ENCODE measurements at places on chromosomes 7 and 10.

DNA sequence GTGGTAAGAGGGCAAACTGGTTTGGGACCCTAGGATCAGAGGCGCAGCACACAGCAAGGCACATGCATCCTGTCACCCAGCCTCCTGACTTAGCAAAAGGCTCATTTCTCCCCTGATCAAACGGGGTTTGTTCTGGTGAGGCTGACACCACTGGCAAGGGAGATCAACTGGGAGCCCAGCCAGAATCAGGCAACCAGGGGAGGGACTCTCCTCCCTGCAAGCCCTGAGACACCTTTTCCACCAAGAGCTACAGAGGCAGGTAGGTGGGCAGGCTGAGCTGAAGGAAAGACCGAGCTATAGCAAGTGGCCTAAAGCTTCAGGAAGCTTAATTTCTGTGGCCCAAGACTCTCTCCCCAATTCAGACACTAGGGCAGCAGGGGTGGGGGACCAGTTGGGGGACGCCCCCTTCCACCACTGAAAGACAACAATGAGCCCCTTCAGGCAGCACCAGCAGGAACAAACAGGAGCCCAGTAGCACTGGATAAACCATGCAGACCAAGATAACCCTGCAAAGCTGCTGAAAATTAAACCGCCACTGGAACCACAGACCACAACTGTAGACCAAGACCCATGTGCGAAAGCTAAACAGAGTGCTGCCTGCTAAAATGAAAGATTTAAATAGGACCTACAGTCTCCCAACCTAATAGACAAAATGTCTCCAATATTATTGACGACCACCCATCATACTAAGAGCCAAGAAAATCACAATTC, 27.1 kb upstream of the SAR1A start:
- no peak for DNase-seq

GRCh38 chr10:97607095-97607636, 17.6 kb downstream of the C10orf62 start:
- no peak for DNase-seq

DNA sequence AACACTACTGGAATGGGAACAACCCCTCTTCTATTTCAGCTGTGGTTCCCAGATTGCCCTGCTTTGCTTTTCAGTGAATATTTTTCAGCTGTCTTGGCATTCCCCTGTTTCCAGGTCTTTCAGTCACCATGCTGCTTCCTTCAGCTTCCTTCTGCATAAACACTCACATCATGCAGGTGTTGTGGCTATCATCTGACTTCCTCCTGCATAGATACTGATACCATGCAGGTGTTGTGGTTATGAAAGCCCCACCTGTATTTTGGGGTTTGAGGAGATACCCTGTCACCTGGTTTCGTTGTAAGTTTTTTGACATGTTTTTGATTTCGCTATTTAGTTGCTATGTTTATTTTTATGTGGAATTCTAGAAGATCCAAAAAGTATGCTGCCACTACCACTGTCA, 71.5 kb downstream of the SLC35B4 start:
- no peak for DNase-seq

DNA sequence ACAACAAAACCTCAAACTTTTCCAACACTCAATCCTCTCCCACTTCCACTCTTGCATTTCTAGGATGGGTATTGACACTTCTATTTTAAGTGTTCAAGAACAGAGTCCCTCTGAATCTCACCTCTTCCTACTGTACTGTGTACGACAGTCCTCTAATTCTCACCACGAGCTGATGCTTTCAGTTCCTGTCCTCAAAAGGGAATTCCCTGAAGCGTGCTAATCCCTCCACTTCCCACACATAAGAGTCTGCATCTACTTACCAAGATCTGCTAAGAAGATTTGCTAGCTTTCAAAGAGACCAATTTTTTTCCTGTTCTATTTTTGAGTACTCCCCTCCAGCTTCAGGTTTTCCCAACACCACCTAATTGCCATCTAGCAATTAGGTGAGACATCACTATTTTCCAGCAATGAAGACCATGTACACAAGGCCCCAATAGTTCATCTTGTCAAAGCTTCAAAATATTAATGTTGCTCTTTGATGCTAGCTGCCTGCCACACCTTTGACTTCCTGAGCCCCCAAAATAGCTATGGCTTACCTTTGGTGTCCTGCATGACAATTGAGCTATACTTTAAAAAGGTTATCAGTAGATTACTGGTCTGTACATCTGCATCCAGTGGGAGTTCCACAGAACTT, 54.4 kb downstream of the ARMH3 start:
- no peak for DNase-seq

DNA sequence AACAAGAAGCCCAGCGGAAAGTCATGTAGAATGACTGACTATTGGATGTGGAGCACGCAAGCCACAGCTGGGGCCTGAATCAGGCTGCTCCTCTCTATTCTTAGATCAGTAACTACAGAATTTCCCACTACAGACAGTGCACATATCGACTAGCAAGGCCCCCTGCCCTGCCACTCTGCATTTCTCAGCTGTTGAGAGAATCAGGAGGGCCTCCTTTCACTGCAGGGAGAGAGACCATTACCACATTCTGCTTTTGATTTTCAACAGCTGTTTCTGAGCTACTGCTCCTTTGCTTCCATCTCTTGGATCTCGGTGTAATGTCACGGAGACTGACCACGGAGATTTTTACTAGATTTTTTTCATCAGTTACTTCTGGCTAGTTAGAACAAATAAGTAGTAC, 73.8 kb downstream of the PON1 start:
- DNase-seq, result no peak

GRCh38 chr10:100621360-100622205, 85.8 kb downstream of the HIF1AN start:
- DNase-seq, result peak; percentile 7

Measured in stimulated activated CD4-positive, alpha-beta T cell treated with anti-CD3 and anti-CD28 coated beads, Interleukin-12 subunit alpha, Interleukin-12 subunit beta, amount 100 ng/mL, for 4 hours (primary cell).